NAMALWA (cell line): ENCODE measurements at places on chromosomes 3 and 15.
A peak's percentile ranks its signal among the peaks of the same experiment; 100 is the strongest.

DNA sequence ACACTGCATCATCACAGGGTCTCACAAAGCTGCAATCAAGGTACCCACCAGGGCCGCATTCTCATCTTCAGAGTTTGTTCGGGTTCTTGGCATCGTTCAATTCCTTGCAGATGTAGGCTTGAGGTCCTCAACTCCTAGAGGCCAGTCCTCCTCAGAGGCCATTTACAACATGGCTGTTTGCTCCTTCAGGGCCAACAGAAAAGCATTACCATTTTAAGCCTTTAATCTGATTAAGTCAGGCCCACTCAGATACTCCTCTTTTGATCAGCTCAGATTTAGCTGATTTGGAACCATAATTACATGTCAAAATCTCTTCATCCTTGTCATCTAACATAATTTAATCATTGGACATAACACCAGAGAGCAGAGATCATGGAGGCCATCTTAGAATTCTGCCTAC, 55.4 kb downstream of the BFSP2 start:
- no peak for DNase-seq

DNA sequence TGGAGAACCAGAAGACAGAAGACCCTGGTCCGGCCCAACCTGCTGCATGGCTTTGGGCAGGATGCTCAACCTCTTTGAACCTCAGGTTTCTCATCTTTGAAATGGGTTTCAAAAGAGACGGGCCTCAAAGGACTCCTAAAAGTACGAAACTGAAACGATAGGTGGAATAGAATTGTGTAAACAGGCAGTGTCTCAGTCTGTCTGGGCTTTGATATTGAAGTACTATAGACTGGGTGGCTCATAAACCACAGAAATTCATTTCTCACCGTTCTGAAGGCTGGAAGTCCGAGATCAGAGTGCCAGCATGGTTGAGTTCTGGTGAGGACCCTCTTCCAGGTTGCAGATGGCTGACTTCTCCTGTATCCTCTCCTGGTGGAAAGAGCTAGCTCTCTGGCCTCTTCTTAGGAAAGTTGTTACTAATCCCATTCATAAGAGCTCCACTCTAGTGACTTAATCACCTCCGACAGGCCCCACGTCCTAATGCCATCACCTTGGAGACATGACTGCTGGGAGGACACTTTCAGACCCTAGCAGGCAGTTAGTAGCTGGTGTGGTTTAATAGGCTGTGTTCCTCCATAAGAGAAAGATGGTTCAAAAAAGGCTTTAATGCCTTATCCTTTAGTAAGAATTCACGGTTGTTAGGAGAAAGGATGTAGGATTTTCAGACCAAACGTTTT, 35.7 kb downstream of the SSUH2 start:
- DNase-seq: no peak

- no peak for DNase-seq
Observed at GRCh38 chr3:72722930-72723726, 125.1 kb downstream of the SHQ1 start.

DNA sequence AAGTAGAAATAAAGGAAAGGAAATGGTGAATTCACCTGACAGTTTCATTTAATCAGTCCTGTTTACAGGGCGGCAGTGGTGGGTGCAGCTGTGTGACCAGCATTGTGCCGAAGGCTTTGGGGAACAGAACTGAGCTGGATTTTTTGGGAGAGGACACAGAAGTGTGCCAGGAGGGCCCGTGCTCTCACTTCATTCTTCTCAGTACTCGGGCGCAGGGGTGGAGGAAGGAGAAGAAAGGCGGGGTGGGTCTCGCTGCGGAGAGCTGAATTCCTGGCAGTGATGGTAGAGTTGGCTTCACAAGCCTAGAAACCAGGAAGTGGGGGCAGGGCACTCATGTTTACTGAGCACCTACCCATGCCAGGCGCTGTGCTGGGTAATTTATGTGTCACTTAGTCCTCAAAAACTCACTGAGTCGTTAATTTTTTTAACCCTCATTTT, 64.6 kb downstream of the CRTC3 start:
- peak; percentile 84 for DNase-seq

DNA sequence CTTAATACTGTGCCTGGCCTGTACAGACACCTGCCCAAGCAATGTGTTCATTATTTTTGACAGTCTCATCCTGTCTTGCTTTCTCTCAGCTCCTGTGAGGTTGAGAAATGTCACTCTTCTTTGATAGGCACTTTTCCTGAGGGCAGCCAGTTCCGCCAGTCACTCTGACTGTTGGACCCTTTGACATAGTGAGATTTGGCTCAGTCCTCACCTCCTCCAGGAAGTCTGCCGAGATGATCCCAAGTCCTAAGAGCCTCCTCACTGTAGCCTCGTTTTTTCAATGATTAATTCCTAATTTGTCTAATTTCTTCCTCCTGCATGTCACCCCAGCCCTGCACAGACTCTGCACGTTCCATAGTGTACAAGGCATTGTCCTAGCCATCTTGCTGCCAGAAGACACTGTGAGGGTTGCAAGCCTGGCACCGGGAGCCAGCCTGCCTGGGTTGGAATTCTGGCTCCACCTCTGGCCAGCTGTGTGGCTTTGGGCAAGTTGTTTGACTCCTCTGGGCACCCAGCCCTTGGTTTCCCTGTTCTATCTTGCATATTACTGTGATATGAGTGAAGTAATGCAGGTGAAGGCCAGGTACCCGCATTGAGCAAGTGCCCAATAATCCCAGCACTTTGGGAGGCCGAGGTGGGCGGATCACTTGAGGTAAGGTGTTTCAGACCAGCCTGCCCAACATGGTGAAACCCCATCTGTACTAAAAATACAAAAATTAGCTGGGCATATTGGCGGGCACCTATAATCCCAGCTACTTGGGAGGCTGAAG, 24.3 kb downstream of the RPLP1 start:
- no peak for DNase-seq

GRCh38 chr3:37997342-37997741, 6.8 kb downstream of the VILL start:
- DNase-seq: no peak

GRCh38 chr3:136835813-136836510, 17.0 kb downstream of the SLC35G2 start:
- no peak for DNase-seq

DNA sequence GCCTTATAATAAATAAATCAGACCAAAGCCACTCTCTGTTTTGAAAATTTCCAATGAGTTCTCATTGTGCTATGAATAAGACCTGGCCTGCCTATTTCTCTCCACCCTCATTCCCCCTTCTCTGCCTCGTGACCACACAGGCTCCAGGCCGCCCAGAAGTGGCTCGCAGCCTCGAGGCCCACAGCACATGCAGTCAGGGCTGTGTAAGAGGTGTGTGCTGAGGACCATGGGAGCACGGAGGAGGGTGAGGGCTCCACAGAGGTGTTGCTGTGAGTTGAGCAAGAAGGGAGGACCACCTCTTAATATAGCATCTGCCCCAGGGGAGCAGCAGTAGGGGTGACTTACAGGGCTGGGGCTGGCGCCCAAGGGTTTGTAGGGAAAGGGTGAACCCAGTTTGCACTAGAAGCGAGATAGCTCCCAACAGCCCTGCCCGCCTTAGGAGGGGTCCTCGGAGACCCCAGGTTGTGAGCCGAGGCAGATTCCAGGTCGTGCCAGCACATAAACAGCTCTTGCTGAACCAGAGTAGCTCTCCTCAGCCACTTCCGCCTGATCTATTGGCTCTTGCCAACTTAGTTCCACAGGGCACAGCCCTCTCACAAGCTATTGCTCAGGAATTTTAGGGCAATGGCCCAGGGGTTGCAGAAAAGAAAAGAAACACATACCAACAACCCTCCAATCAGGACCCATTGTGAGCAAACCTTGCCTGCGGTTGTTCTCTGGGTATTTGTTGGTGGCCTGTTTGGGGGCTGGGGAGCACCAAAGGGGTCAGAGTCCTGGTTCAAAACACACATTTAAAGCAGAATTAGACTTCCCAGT, 117.7 kb downstream of the MYLK start:
- no peak for DNase-seq

GRCh38 chr3:23904545-23904944, 12.2 kb downstream of the NKIRAS1 start:
- no peak for DNase-seq

DNA sequence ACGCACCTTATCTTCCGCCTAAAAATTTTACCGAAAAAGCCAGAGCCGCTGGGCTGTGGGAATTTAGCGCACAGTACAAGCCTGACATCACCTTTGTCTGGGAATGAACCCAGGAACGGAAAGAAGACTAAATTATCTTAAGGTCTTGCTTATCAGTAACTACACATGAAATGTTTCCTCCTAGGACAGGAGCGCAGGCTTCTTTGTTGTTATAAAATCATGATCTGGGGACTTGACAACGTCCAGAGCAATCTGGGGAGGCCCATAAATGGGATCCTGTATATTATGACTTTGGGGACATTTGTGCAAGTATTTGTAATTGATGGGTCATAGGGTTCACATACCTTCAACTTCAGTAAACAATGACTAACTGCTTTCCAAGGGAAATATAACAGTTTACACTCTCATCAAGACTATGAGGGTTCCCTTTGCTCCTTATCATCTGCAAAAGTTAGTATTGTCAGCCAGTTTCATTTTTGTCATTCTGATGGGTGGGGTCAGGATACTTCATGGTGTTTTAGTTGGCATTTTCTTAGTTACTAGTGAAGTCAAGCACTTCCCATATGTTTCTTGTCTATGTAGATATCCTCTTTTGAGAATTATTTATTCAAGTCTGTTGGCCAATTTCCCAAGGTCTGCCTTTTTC, 213.9 kb upstream of the PFN2 start:
- DNase-seq: peak; percentile 5

DNA sequence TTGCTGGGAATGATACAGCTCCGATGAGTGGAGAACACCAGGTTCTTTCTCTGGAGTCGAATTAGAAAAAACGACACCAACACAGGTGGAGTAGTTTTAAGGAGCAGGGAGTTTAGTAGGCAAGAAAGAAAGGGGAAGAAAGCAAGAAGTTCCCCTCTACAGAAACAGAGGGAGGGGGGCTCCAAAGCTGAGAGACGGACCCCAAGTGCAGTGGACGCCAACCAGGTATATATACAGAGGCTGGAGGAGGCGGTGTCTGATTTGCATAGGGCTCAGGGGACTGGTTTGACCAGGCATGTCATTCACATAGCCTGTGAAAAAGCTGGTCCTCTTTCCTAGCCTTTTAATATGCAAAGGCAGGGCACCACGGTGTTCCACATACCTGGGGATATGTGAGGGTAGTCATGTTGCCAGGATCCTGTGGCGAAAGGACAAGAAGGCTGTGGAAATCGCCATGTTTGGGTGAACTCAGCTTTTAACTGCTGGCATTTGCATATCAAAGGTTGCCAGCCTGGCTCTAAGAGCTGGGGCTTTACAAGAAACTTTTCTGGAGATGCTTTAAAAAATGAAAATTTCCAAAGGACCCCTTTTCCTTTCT, 887.4 kb upstream of the EPHA6 start:
- DNase-seq: no peak

GRCh38 chr15:60555291-60555690, 76.3 kb upstream of the ICE2 start:
- DNase-seq: no peak

- DNase-seq: no peak
Observed at GRCh38 chr3:142818651-142819050, 70.2 kb downstream of the PCOLCE2 start.

DNA sequence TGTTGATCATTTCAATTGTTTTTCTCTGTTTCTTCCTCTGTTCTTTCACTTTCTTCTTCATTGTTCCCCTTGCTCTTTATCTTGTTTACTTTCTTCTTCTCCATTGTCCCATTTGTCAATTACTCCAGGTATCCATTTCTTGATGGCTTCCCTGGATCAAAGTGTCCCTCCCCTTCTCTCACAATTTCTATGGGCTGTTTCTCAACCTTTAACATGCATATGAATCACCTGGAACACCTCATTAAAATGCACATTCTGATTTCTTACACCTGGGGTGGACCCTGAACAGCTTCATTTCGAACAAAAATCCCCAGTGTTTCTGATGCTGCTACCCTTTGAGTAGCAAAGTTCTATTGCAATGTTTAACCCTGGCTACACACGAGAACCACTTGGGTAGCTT, 454.8 kb downstream of the EPHA6 start:
- no peak for DNase-seq

DNA sequence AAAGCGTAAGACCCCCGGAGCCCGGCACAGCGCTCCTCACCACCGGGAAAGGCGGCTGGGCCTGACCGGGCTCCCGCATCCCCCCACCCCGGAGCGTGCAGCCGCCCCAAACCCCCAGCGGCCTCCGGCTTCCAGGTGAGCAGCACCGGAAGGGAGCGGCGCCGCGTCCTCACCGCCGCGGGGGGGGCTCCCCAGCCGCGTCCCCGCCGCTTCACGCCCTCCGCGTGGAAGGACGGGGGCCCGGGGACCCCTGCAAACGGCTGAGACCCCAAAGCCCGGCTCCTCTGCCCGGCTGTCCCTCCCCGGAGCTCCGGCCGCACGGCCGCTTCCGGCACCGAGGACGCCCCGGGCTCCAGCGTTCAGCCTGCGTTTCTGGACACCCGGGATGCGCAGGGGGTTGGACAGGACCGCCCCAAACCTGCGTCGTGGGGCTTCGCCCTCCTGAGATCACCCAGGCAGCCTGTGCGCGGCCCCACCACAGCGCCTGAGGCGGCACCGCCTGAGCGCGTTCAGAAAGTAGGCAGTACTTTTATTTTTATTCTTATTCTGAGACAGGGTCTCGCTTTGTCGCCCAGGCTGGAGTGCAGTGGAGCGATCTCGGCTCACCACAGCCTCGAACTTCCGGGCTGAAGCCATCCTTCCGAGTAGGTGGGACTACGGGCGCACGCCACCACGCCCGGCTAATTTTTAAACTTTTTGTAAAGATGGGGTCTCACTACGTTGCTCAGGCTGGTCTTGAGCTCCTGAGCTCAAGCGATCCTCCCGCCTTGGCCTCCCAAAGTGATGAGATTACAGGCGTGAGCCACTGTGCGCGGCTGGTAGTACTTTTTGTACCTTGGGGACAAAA, 51.6 kb upstream of the BLM start:
- DNase-seq: peak; percentile 77

DNA sequence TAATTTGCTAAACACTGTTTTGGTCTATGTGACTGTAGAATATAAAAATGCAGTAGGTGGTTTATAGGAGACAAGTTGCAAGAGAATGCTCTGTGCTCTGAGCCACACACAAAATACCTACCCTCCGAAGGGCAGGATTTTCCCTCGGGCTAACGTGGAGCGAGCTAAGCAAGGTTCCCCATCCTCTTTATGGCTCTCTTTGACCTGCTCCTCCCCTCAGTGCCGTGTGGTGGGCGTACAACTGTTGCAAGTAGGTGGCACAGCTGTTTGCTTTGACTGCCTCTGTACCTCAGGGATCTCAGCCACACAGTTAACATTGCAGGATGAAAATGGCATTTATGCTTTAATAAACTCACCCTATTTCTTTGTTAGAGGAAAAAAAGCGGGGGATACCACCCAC, 339.1 kb downstream of the SATB1 start:
- no peak for DNase-seq

GRCh38 chr15:50113187-50113505, 5.9 kb downstream of the ATP8B4 start:
- no peak for DNase-seq

DNA sequence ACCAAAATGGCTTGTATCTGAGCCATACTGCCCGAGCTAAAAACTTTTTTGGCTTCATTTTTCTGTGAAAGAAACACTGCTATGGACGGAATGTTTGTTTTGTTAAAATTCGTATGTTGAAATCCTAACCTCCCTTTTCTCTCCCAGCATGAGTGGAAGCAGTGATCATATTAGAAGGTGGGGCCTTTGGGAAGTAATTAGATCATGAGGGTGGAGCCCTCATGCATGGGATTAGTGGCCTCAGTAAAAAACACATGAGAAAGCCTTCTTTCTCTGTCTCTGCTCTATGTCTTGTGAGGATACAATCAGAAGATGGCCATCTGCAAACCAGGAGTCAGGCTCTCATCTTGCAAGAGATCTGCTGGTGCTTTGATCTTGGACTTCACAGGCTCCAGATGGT, 7.4 kb upstream of the FNDC3B start:
- DNase-seq: no peak
